Muscle of arm (tissue), 14 donors: ENCODE measurements at places on chromosomes 12 and 14. TPM values are rescaled to one million over a fixed set of nuclear protein-coding genes. Genes with fewer than 3 reads are reported as not detected.

The C12orf75 gene
- polyA plus RNA-seq = 4.1 TPM

The PTGER2 gene
- polyA plus RNA-seq = not detected

The OR4K5 gene
- not detected for polyA plus RNA-seq

The HOXC6 gene
- 3.8 TPM for polyA plus RNA-seq

The IFNG-AS1 gene
- polyA plus RNA-seq = 0.30 TPM

The ADAM21 gene
- polyA plus RNA-seq = 0.35 TPM

The GALNT8 gene
- polyA plus RNA-seq = 5.8 TPM

The KERA gene
- polyA plus RNA-seq = 42.8 TPM

The AMN gene
- 0.44 TPM for polyA plus RNA-seq
